Right kidney (tissue), 9 donors: ENCODE measurements at places on chromosomes 4 and X.

DNA sequence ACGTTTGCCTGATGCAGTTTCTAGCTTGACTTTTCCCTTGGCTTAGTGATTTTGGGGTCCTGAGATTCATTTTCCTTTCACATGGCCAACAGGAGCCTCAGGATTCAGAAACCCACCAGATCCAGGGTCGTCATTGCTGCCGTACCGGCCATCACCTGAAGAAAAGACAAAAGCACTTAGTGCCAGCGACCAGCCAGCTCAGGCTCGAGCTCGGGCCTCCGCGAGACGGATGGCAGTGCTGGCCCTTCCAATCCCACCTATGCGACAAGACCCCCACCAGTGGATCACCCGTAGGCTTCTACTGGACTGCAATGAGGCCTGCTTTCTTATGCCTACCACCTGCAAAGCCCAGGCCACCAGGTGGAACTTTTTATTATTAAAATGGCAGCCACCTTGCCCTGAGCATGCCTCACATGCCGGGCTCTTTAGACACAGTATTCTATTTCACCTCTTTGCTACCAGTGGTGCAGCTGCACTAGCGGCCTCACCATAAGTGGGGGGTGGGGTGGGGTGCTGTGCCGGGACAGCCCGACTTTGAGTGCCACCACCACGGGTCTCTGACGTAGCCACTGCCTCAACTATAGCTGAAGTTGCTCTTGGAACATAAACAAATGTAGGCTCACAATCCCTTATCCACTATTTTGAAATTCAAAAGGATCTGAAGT, 84.3 kb downstream of the MTMR1 start:
- no peak for DNase-seq

GRCh38 chr4:1226598-1226997, 22.3 kb downstream of the CTBP1 start:
- DNase-seq: no peak

- DNase-seq: no peak
Observed at GRCh38 chr4:166021617-166022016, 148.6 kb downstream of the TLL1 start.

GRCh38 chr4:6493658-6494304, 21.4 kb upstream of the PPP2R2C start:
- peak; percentile 45 for DNase-seq

GRCh38 chr4:27886120-27886519, 1025.5 kb downstream of the STIM2 start:
- no peak for DNase-seq

DNA sequence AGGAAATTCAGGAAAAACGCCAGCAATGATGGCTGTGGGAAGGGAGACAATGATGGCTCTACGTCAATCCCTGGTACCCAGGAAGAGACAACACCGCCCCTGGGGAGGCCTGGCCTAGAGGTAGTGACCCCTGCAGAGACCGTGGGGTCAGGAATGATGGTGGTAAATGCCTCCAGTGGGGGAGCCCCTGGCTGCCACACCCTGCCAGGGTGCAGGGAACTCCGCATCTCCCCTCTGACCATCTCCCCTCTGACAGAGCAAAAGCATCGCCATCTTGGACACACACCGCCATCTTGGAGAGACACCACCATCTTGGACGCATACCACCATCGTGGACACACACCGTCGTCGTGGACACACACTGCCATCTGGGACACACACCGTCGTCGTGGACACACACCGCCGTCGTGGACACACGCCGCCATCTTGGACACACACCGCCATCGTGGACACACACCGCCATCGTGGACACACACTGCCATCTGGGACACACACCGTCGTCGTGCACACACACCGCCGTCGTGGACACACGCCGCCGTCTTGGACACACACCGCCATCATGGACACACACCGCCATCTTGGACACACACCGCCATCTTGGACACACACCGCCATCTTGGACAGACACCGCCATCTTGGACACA, 9.9 kb downstream of the ASMTL start:
- DNase-seq: no peak

DNA sequence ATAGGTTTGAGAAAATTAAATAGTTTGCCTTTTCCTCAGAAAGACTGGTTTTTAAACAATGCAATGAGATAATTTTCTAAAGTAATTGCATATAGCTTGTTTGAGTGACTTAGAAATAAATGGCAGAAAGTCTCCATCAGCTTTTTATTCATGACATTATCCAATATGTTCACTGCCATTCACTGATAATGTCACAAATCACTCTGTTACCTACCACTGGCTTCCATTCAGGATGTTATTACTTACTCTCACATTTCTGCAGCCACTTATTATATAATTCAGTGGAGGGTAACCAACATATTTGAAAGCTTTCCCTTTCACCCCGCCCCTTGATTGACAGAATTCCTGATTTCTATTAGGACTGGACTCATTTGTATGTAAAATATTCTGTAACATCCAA, 1583.5 kb downstream of the PCDH18 start:
- DNase-seq: no peak

DNA sequence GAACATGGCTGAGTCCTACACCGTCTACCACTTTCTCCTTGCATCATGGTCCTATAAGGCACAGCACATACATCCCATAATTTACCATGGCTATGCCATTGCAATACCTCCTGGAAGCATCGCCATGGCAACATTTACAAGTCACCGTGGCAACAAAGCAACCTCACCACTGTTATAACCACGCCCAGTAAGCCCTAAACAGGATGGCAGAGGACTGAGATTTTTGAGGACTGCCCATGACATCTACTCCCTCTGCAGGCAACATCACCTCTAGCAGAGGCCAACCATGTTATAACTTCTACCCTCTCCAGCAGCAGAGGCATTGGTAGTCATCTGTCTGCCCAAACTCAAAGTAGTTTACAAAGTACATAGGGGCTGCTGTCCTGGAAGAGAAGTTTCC, 29.7 kb downstream of the BCOR start:
- no peak for DNase-seq

DNA sequence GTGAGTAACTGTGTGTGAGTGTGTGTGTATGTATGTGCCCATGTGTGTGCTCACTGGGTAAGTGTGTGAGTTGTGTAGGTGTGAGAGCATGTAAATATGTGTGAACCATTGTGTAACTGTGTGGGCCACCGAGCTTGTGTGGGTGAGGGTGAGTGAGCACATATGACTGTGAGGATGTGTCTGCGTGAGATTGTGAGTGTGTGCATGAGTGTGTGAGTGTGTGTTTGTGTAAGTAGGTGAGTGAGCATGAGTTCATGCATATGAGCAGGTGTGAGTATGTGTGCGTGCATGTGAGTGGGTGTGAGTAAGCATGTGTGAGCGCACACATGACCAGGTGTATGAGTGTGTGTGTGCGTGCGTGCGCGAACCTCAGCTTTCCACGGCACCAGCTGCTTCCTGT, 1.4 kb upstream of the ATP2B3 start:
- no peak for DNase-seq

DNA sequence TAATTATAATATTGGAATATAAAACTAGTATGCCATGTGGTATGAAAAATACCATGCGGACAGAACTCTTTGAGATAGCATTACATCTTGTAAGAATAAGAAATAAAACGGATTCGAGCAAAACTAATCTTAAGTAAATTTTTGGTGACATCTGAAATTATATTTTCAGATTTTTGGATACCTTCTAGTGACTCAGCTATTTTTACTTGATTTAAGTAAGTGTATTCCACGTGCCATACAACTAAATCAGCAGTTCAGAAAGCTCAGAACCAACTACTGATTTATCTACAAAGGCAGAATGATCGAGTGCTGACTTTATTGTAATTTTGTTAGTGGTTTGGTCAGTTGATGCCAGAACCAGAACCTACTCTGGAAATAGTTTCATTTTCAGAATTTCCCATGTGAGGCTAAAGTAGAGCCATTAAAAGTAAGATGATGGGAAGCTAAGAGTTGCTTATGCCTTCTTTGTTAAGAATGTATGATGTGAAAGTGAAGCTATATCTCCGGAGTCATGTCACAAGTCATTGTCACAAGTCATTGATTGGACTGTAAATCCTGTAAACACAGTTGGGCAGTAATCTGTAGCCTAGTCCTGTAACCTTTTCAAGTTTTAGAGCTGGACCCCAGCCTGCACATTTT, 4.0 kb downstream of the ING2 start:
- DNase-seq: no peak

- DNase-seq: peak; percentile 29
Observed at GRCh38 chrX:131841496-131842437, 181.3 kb upstream of the STK26 start.

GRCh38 chrX:12978205-12979025, 3.5 kb downstream of the TMSB4X start:
- no peak for DNase-seq

- no peak for DNase-seq
Observed at GRCh38 chr4:16707874-16708273, 190.6 kb downstream of the LDB2 start.

- DNase-seq: no peak
Observed at GRCh38 chr4:182019148-182019652, 224.0 kb upstream of the TENM3 start.

GRCh38 chrX:1316527-1316926, 20.1 kb upstream of the IL3RA start:
- no peak for DNase-seq

DNA sequence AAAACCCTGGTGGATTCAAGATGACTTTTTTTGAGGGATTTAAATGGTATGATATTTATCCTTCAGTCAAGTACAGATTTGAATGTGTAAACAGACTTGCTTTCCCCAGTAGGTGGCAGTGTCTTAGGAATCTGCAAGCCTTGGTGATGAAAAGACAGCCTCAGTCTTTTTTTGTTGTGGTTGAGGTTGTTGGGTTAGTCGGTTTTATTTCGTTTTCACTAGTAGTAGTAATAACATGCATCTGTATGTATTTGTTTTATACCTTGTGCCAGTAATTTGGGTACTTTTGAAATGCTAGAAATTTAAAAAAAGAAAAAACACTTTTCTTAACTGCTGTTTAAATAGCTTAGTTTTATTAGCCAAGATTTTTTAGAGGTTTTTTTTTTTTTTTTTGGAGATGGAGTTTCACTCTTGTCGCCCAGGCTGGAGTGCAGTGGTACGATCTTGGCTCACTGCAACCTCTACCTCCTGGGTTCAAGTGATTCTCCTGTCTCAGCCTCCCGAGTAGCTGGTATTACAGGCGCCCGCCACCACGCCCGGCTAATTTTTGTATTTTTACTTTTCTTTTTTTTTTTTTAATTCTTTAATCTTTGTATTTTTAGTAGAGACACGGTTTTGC, 39.2 kb downstream of the COPS4 start:
- DNase-seq: peak; percentile 9

DNA sequence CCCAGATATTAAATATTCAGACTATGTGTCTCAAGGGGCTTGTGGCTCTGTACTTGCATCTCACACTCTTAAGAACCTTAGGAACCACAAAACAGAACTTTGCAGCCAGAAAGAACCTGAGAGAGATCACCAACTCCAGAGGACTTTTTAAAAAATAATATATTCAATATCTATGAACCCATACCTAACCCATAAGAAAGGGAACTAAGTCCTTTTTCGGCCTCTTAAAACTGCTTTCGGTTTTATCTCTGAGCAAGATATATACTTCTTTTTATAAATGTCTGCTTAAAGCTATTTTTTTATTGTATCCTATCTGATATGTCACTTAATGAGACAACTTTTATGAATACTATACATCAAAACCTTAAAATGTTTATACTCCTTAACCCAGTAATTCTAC, 10.9 kb downstream of the SMARCA1 start:
- DNase-seq: no peak

DNA sequence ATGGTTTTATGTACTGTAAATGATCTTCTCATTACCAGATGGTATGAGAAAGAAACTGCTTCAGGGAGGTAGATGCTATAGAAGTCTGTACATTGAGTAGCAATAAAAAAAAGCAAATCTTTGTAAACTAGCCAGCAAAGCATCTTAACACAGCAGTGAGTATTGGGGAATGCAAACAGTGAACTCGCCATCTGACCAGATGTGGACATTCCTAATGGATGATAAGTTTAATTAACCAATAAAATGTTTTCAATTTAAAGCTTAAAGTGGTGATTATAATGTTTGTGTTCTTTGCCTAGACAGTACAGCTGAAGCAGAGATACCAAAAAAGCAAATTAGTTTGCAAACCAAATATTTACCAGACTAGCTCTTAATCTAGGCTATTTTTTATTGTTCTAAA, 1144.2 kb downstream of the FAT4 start:
- no peak for DNase-seq

DNA sequence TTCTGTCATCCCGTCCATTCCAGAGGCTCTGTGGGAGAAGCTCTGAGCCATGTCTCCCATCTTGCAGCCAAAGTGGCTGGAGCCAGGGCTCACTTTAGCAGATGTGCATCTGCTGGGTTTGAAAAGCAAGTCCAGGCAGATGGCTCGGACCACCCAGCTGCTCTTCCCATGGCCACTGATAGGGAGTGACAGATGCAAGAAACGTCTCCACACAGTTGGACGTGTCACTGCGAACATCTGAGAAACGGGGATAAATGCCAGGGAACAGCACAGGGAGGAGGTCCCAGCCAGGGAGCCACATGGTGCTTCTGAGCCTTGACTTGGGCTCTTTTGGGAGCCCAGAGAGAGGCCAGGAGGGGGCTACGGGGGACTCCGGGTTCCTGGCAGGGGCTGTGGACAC, 242.3 kb downstream of the AFAP1 start:
- no peak for DNase-seq

- no peak for DNase-seq
Observed at GRCh38 chr4:172982151-172982590, 186.4 kb upstream of the GALNT7 start.

DNA sequence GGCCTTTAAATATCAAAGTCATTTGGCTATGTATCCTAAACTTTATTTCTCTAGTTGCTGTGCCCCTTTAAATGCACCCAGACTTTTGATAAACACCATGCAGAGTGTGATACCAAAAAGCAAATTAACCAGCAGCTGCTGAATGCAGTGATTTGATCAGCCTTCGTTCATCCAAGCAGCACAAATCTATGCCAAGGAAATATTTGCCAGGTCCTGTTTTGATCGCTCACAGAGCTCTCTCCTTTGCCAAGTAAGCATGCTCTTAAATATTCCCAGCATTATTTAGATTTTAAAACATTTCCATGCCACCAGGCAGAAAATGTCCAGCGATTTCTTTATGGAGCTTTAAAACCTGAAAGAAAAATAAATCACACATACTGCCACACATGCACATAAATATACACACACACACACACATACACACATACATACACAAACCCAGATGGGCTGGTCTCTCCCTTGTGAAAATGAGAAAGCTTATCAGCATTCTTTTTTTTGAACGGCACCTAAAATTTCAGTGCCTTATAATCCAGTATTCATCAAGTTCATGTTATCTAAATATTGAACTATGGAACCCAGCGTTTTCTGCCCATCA, 35.7 kb downstream of the BTC start:
- no peak for DNase-seq

GRCh38 chrX:19926095-19926494, 38.7 kb upstream of the SH3KBP1 start:
- no peak for DNase-seq
